A549 treated with GW870086 at 1 μM for 4 hours (cell line): ENCODE measurements at places on chromosomes 5 and 9. TPM values are rescaled to one million over a fixed set of nuclear protein-coding genes. Genes with fewer than 3 reads are reported as not detected.

Gene SPATA31A3
- total RNA-seq = not detected in 5 replicates

Gene PPP3R2
- total RNA-seq = not detected in 5 replicates

Gene PCDHA1
- total RNA-seq = 0.09 to 0.18 TPM (median 0.15 TPM) in 5 replicates

Gene NDST1
- 50.4 to 70.1 TPM (median 62.6 TPM) in 5 replicates for total RNA-seq

Gene PCDHA2
- total RNA-seq = 0.06 to 0.10 TPM (median 0.07 TPM) in 3 of 5 replicates, not detected in the others

Gene GCNT4
- total RNA-seq = 0.29 to 0.37 TPM (median 0.31 TPM) in 5 replicates

Gene PCDHGB1
- total RNA-seq = 1.6 to 2.1 TPM (median 1.9 TPM) in 5 replicates
